ENCODE measurements at places on chromosomes 5 and 9.
A peak's percentile ranks its signal among the peaks of the same experiment; 100 is the strongest.

DNA sequence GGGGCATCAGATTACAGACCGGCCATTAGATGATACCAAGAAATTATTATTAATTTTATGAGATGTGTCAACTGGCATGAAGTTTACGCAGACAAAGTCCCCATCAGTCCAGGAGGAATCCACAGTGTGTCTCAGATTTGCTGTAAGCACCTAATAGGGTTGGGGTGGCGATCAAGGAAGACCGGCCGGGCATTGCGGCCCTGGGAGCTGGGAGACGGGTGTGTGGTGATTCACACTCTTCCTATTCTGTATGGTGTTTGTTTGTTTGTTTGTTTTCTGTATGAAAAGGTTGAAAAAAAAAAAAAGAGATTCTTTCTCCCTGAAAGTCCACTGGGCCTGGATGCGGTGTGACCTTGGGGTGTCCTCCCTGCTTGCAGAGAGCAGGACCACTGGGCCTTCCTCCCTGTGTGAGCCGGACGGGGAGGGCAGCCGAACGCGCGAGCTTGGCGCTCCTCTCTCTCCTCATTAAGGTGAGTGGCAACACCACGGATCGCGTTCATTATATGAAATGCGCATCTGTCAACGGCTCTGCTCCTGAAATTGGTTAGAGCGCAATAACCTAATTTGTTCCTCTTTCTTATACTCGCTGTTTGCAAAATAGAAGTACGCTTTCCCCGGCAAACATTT lies 15.1 kb downstream of the RASGEF1C start:
- DNase-seq: no peak

DNA sequence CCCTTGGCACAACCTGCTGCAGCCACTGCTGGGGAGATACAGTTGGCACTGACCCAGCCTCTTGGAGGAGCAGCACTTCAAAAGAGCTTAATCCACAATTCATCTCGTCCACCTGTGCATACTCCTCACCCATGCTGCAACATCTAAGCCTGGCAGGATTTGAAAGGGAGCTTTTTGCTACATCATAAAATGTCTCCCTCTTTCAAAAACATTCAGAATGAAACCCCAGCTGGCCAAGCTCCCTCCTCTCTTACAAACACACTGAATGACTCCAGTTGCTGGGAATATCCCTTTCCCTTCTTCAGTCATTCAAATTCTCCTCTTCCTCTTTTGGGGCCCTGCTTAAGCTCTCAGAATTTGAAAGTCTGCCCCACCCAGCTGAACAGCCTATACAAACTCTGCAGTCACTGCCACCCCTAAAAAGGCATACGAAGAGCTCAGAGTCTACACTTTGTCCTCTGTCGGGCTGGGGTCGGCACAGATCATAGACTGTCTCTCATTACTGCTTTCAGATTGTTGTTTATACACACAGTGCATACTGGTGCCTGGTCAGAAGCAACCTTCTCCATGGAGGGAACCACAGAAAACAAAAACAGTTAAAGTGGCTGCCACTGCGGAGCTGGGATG lies 8.8 kb upstream of the C5orf15 start:
- DNase-seq: no peak

- no peak for DNase-seq
Observed at GRCh38 chr5:135891791-135892190, 3.9 kb downstream of the IL9 start.

DNA sequence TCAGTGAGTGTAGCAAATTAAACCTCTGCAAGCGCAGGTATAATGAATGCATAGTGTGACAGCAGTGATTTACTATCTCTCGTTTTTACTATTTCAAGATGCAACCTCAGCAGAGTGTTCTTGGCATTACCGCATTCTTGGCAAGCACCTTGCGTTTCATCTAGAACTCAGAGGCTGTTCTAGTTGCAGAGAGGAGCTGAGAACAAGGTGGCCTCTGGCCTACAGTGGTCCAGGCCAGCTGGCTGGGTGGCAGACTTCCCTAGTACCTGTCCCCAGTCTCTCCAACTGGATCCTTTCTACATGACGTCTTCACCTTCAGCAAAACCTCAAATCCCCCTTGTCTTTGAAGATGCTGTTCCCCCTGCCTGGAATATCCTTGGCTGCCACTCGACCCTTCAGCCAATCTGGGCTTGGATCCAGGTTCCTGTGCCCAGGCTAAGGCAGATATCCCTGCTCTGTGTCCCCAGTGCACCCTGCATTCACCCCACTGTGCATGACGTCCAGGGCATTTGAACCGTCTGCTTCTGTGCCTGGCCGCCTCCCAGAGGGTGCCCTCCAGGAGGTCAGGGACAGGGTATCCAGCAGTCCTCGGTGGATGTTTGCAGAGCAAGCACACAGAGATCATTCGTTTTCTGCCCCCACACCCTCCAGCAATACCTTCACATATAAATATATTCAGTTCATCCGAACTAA lies 120.4 kb upstream of the CPEB4 start:
- no peak for DNase-seq

DNA sequence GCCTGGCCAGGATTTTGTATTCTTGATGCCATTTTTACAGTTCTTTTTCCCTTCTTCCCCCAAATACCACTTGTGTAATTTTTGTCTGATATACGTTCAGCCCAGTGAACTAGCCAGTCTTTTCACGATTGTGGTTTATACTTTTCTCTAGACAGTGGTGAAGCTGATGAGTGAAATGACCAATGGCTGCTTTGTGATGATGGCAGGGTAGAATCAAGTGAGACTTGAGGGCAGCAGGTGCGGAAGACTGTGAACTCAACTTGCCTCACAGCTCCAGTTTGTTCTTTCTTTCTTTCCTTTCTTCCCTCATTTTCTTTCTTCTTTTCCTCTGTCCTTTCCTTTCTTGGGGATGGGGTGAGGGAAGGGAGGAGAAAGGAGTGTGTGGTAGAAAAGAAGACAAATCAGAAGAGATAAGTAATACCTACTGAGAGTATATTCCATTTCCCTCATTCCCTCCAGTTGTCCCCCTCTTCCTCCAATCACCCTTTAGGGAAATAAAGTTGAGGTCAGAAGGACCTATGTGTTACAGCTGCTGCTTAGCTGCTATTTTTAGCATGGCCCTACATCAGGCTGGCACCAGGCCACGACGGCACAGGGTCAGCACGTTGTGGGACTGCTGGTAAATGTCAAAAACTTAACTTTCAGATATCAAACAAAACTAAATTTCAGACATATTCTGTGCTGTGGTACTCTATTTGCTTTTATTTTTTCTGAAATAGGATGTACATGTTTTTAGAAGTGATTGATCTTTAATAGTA lies 12.3 kb downstream of the ZSWIM6 start:
- no peak for DNase-seq

- no peak for DNase-seq
Observed at GRCh38 chr9:76893395-76893932, 12.4 kb downstream of the PRUNE2 start.

DNA sequence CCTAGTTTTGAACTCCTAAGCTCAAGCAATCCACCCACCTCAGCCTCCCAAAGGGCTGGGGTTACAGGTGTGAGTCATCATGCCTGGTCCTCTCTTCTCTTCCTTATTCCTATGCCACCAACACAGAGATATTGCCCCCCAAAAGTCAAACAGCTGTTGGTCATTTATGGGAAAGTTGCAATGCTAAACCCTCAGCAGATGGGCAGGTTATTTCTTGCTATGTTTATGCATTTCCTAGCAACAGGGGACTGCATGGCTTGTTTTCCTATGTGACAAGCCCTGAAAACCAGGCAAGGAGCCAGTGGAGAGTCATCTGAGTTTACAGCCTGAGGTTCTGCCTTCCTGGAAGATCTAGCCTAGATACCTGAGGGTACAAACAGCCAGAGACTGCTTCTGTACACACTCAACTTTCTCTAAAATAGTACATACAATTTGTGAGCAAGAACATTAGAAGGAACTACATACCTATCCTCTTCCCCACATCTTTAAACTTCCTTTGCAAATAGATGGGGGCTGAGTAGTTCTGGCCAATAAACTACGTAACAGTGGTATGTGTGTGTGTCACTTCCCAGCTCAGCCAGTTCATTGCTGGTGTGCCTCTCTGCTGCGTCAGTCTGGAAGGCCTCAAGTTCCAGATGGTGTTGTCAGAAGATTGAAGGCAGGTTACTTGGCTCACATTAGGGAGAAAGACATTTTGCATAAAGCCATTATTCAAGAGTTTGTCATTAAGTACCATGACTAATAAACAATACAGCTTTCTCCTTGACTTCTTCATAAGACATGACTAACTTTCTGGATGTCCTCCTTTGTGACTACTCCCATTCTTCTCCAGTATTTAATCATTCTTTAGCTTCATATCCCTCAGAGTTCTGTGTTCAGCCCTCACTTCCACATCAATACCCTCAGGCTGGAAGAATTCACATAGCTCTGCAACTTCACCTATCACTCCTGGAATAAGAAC lies 65.3 kb downstream of the CSNK1A1 start:
- peak; percentile 85 for DNase-seq

GRCh38 chr9:75876999-75877640 lies 13.4 kb upstream of the PCSK5 start:
- DNase-seq: no peak

GRCh38 chr9:76462126-76462525 lies 3.1 kb downstream of the GCNT1 start:
- DNase-seq: no peak

GRCh38 chr5:168766426-168766700 lies 187.2 kb upstream of the PANK3 start:
- DNase-seq: no peak

DNA sequence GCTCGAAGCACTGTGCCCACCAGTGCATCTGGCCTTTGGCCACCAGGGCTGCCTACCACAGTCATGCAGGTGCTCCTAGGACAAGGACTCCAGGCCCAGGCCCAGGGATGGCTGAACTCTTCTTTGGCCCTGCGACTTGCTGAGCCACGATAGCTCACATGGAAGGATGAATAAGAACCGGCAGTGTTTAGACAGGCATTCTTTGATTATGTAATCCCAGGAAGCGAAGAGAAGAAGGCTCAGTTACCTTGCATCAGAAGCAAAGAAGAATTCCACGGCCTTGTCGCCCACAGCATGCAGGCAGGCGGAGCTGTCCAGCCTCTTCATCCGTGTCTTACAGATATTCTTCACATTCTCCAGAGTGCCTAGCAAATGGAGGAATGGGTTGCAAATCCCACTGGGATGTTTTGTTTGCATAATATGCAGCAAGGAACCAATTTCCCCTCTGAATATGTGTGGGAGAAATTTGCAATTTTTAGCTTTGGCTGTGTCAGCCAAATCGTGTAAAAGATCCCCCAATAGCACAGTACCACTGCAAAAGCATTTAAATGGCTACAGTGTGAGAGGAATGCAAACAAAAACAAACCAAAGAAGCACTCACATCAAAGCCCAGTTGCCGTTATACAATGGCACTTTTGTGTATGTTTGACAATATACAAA lies 29.1 kb downstream of the GFPT2 start:
- no peak for DNase-seq

DNA sequence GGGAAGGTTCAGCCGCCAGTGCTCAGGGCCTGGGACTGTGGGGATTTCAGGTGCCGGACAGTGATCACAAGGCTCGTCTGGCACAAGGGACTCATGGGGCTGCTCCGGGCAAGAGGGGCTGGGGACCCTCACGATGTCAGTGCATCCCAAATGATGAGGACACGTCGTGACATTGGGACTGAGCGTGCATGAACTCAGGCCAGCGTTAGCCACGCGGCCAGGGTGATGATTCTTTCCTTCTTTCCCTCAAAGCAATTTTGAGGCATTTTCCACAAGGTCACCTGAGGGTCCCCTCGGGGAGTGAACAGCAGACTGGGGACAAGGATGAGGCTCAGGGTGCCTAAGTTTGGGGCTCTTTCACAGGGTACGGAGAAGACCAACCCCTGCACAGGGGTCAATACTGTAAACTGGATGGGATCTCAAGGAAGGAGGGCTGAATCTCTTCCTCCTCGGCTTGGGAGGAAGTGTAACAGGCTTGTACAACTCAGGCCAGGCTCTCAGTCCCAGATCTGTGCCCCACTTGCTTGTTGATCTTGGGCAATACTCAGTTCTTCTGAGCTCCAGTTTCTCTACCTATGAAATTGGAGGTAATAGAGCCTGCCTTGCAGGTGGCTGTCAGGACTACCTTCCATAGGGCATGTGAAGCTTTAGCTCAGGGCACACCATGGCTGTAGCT lies 78.5 kb downstream of the PRRT1B start:
- DNase-seq: no peak

GRCh38 chr9:27784847-27785713 lies 211.8 kb upstream of the C9orf72 start:
- DNase-seq: no peak

DNA sequence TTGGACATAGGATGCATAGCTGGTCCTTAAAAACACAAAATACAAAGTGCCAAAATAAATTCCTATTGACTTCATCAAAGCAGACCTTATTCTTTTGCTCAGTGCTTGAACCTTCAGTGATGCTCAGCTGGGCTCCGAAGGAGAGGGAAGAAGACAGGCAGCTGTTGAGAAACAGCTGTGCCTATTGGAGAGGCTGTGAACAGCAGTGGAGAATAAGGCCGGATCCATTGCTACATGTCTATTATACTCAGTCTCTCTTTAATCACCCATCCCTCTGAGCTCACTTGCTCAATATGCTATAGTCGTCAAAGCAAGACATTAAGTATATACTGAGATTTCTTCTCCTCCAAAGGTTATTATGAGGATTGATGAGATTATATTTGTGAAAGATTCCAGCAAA lies 174.4 kb downstream of the CHSY3 start:
- DNase-seq: no peak

DNA sequence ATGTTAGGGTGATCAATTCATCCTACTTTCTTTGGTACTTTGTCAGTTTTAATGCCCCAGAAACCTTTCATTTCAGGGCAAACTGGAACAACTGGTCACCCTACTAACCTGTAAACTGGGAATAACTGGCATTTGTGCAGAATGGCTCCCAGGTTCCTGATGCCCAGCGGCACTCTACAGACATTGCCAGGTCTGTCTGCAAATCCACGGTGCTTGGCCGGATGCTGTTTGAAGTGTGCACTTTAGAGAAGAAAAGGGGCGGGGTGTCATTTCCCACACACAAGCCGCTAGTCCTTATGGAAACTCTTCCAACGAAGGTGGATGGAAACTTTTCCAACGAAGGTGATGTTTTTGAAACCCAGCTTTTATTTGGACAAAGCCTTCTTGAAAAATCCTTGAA lies 49.9 kb upstream of the OTULINL start:
- DNase-seq: no peak

- no peak for DNase-seq
Observed at GRCh38 chr5:53288511-53288910, 179.0 kb upstream of the MOCS2 start.

- DNase-seq: no peak
Observed at GRCh38 chr5:91528831-91529230, 145.7 kb upstream of the ARRDC3 start.

- DNase-seq: no peak
Observed at GRCh38 chr9:138053996-138054752, 176.6 kb downstream of the CACNA1B start.

- DNase-seq: no peak
Observed at GRCh38 chr5:73300337-73301207, 127.6 kb downstream of the TMEM174 start.

- peak; percentile 84 for DNase-seq
Observed at GRCh38 chr5:56358703-56359681, 125.9 kb upstream of the ANKRD55 start.

GRCh38 chr5:73328640-73329039 lies 119.9 kb downstream of the FOXD1 start:
- no peak for DNase-seq

GRCh38 chr9:14077672-14078071 lies 236.3 kb downstream of the NFIB start:
- no peak for DNase-seq

All from ACHN (cell line).